ENCODE measurements at places on chromosomes 11 and 22.

GRCh38 chr11:130670200-130670599 is 221.8 kb downstream of the ADAMTS15 start:
- no peaks in the 10 kb centered on the region for H3K27me3 ChIP-seq
- H3K4me1 ChIP-seq, result peaks cover 25% of the 10 kb centered on the region
- H3K4me3 ChIP-seq, result no peak overlapping the region
- DNase-seq, result no peak
- no peaks in the 10 kb centered on the region for H3K36me3 ChIP-seq

DNA sequence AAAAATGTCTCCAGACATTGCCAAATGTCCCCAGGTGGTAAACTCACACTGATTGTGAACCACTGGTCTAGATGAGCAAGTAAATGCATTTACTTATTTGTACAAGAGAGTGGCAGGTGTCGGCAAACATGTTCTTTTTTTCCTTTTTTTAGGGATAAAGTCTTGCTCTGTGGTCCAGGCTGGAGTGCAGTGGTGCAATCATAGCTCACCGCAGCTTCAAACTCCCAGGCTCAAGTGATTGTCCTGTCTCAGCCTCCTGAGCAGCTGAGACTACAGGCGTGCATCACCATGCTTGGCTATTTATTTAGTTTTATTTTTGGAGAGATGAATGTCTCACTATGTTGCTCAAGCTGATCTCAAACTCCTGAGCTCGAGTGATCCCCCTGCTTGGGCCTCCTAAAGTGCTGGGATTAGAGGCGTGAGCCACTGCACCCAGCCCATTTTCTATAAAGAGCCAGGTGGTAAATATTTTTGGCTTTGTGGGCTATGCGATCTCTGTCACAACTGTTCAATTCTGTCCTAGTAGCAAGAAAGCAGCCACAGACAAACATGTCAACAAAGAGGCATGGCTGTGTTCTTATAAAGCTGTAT is 1.4 kb downstream of the VPREB1 start:
- H3K27me3 ChIP-seq, result peaks cover 22% of the 10 kb centered on the region
- H3K36me3 ChIP-seq, result no peaks in the 10 kb centered on the region
- H3K27ac ChIP-seq, result no peak overlapping the region
- no peak overlapping the region for H3K4me3 ChIP-seq

DNA sequence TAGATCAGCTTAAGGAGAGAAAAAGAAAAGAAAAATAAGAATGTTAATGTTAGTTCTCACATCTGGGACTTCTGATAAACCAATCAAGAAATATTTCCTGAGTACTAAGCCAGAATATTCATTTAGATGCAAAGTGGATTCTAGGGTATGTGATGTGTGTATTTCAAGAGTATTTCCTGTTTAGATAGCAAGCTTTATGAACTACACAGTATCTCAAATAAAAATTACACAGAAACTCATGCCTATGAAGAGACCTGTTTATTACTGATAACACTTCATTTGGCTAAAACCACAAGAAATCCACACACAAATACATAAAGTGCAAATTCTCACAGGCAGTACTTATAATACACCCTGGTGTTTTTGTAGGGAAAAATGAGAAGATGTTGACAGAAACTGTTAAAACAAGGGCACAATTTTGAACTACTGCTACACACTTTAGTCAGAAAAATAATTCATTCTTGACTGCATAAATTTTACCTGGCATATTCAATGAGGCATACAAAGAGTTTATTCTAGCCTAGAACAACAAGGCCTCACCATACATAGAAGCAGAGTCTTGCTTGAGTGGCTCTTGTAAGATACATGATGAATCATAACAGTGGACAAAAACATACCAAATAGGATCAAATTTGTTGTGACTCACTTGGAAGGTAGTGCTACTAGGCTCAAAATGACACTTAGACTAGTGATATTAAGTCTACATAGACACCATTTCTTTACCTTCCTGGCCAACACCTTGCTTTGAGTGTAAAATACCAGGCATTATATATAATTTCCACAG is 18.8 kb upstream of the P4HA3 start:
- no peak overlapping the region for H3K27ac ChIP-seq
- DNase-seq, result no peak
- H3K4me3 ChIP-seq, result no peak overlapping the region
- peaks cover 2% of the 10 kb centered on the region for H3K36me3 ChIP-seq
- H3K4me1 ChIP-seq, result peaks cover 19% of the 10 kb centered on the region

DNA sequence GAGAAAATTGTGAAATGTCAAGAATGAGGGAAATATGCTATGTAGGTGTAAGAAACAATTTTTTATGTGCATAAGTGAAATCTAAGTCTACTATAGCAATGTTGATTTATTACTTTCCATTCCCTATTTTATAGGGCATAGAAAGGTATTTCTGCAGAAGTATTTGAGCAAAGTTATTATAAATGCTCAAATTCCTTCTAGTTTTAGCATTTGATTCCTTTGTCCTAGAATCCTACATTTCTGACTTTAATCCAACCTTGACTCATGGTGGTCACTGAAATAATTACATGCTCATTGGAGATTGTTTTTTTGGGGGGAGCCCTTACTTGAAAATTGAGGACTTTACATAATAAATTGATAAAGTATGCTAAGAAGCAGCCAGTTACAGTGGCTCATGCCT is 716.6 kb upstream of the LUZP2 start:
- H3K4me3 ChIP-seq, result no peak overlapping the region
- no peaks in the 10 kb centered on the region for H3K27me3 ChIP-seq
- DNase-seq, result no peak
- no peaks in the 10 kb centered on the region for H3K4me1 ChIP-seq
- no peak overlapping the region for H3K27ac ChIP-seq

GRCh38 chr11:35077709-35078469 is 61.1 kb upstream of the CD44 start:
- H3K4me1 ChIP-seq, result peaks cover 8% of the 10 kb centered on the region
- DNase-seq, result no peak
- no peak overlapping the region for H3K27ac ChIP-seq
- no peaks in the 10 kb centered on the region for H3K27me3 ChIP-seq
- no peaks in the 10 kb centered on the region for H3K36me3 ChIP-seq

DNA sequence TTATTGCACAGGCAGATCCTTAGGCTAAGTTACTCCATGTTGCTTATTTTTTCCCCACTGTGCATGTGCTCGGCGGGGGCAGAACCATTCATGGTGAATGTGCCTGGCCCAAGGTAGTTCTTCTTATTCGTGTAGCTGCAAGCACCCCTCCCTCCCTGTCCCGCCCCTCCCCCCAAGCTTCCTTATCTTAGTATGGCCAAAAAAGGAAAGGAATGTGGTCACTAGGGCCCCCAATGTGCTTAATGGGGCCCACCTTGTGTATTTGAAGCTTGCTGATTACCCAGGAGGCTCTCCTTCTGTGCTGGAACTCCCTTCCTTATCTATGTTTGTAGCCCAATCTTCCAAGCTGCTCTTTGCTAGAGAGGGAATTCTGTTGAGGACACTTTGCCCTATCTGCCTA is 1259.7 kb upstream of the RAG2 start:
- no peaks in the 10 kb centered on the region for H3K27me3 ChIP-seq
- no peak overlapping the region for H3K4me3 ChIP-seq
- no peaks in the 10 kb centered on the region for H3K4me1 ChIP-seq

DNA sequence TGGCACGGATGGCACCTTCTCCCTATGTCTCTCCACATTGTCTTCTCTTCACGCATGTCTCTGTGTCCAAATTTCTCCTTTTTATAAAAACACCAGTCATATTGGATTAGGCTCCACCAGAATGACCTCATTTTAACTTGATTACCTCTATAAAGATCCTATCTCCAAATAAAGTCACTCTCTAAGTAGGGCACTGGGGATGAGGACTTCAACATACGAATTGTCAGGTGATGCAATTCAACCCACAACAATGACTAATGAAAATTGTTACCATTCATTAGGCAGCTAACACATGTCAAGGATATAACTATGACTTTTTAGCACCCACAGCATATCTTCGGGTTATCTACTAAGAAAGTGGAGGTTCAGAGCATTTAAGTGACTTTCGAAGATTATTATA is 55.5 kb upstream of the USP47 start:
- no peak for DNase-seq
- no peak overlapping the region for H3K4me3 ChIP-seq
- H3K27me3 ChIP-seq, result no peaks in the 10 kb centered on the region
- no peaks in the 10 kb centered on the region for H3K36me3 ChIP-seq
- H3K27ac ChIP-seq, result no peak overlapping the region

GRCh38 chr11:19589567-19590260 is 122.9 kb upstream of the NAV2 start:
- no peaks in the 10 kb centered on the region for H3K27me3 ChIP-seq
- H3K36me3 ChIP-seq, result no peaks in the 10 kb centered on the region
- no peaks in the 10 kb centered on the region for H3K4me1 ChIP-seq
- DNase-seq, result no peak

DNA sequence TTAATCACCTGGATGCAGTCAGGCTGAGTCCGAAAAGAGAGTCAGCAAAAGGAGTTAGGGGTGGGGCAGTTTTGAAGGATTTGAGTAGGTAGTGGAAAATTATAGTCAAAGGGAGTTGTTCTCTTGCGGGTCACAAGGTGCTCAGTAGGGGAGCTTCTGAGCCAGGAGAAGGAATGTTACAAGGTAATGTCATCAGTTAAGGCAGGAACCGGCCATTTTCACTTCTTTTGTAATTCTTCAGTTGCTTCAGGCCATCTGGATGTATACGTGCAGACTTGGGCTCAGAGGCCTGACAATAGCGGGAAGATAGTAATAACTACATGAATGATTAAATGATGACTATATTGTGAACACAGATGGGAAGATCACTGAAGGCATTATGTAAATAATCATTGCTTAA is 6.2 kb downstream of the SC5D start:
- no peaks in the 10 kb centered on the region for H3K27me3 ChIP-seq
- no peaks in the 10 kb centered on the region for H3K36me3 ChIP-seq
- H3K4me1 ChIP-seq, result peaks cover 9% of the 10 kb centered on the region
- H3K27ac ChIP-seq, result no peak overlapping the region
- no peak overlapping the region for H3K4me3 ChIP-seq

GRCh38 chr11:96156379-96156722 is 186.6 kb downstream of the MAML2 start:
- DNase-seq, result peak; percentile 60
- H3K36me3 ChIP-seq, result no peaks in the 10 kb centered on the region
- H3K27me3 ChIP-seq, result no peaks in the 10 kb centered on the region
- H3K4me1 ChIP-seq, result peaks cover 46% of the 10 kb centered on the region
- H3K4me3 ChIP-seq, result peak overlapping the region; percentile 18
- H3K27ac ChIP-seq, result peak overlapping the region; percentile 88
